ENCODE measurements at places on chromosomes 6 and 20. TPM values are rescaled to one million over a fixed set of nuclear protein-coding genes. Genes with fewer than 3 reads are reported as not detected.

DNA sequence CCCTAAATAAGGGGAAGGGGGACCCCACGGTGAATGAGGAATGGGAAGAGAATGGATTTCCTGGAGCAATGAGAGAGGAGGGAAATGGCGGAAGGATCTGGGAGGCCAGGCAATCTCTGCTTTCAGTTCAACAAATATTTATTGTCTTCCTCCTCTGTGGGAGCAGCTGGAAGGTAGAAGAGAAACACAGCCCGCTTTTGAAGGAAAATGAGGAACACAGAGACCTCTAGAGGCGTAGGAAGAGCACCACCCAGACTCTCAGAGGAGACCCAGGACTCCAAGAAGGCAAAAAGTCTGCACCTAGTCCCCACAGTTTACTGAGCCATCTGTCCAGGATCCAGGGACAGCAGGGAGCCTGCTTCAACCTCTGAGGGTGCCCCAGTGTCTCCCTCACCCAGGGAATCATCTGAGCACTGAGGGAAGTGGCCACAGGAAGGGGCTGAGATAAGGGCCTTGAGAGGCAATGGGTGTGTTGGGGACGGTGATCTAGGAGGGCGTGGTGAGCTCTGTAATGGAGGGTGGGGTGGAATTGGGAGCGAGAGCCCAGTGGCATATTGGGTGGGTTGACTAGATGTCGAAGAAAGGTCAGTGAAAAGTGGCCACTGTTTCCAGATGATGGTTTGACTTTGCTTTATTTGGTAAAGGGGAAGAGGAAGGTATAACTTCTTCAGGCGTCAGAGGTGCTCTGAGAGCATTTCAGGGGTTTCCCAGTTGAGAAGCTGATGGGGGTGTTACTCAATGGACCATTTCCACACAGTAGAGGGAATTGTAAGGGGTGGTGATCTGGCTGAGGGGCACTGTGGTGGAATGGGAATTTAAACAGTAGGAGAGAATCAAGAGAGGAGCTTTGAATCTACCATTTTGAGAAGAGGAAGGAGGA is 610 bp downstream of the PSORS1C1 start:
- H3K4me1 ChIP-seq = peaks cover 24% of the 10 kb centered on the region
- H3K27me3 ChIP-seq = peaks cover 9% of the 10 kb centered on the region
- H3K36me3 ChIP-seq = no peaks in the 10 kb centered on the region

GRCh38 chr20:61964675-61965605 is 100.7 kb downstream of the TAF4 start:
- peaks cover 10% of the 10 kb centered on the region for H3K27me3 ChIP-seq
- no peak overlapping the region for H3K27ac ChIP-seq
- H3K36me3 ChIP-seq = no peaks in the 10 kb centered on the region
- H3K4me3 ChIP-seq = no peak overlapping the region

DNA sequence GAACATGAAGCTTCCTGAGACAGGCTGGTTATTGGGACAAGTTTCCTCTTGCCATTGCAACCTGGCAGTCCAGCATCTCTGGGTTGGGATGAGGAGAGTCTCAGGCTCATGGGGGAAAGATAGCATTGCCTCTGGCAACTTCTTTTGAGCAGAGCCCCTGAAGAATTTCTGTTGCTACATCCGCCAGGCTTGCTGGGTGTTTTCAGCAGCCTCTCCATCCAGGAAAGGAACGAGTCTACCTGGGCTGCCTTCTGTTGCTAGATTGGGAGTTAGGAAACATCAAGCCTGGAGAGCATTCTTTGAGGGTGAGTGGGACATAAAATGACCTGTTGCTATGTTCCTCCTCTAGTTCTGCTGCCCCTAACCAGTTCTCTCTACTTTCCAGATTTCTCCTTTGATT is 313.5 kb downstream of the RFPL4B start:
- H3K4me3 ChIP-seq = no peak overlapping the region
- DNase-seq = no peak
- H3K36me3 ChIP-seq = no peaks in the 10 kb centered on the region
- H3K4me1 ChIP-seq = no peaks in the 10 kb centered on the region
- no peaks in the 10 kb centered on the region for H3K27me3 ChIP-seq

The PRPH2 gene
- not detected for total RNA-seq

The ENPP5 gene
- 1.4 TPM for total RNA-seq

The MOXD1 gene
- 3.5 TPM for total RNA-seq

Measured in astrocyte (in vitro differentiated cells and primary cell).